Hematopoietic multipotent progenitor cell (in vitro differentiated cells): ENCODE measurements at places on chromosomes 7 and 10. TPM values are rescaled to one million over a fixed set of nuclear protein-coding genes. Genes with fewer than 3 reads are reported as not detected.

The TET1 gene
- total RNA-seq = 2.4 TPM

DNA sequence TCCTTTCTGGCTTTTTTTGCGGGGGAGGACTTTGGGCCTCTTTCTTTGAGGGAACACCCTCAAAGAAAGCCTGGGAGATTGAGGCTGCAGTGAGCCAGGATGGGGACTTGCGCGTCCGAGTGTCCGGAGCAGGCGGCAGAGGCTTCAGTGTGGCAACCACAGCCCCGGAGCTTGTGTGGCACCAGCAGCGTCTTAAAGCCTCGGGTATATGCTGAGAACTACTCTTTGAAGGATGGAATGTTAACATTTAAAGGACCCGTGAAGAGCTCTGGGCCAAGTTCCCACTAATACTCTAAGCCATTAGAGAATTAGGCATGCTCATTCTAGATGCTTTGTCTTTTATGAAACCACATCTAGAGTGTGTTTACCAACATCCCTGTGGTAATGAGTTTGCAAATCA, 168.2 kb downstream of the SEPTIN7 start:
- DNase-seq = no peak

The HOXA2 gene
- total RNA-seq = 0.54 TPM

DNA sequence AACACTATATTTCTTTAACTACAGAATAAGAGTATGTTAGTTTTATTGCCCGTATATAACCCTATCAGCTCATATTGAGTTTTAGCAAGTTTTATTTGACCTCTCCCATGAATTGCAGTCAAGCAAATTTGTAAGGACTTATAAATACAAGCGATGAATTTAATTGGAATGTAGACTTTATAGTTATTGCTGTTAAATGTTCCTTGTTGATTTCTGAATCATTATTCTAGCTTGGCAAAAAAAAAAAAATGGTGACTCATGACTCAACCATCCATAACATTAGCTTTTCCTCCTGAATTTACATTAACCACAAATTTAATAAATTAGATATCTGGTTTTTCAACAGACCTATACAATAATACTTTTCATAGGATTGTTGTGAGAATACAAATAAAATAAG, 334.0 kb upstream of the LRRTM3 start:
- DNase-seq = no peak

The ELFN1 gene
- 0.27 TPM for total RNA-seq

- DNase-seq = no peak
Observed at GRCh38 chr10:117556356-117556755, 13.8 kb downstream of the EMX2 start.

DNA sequence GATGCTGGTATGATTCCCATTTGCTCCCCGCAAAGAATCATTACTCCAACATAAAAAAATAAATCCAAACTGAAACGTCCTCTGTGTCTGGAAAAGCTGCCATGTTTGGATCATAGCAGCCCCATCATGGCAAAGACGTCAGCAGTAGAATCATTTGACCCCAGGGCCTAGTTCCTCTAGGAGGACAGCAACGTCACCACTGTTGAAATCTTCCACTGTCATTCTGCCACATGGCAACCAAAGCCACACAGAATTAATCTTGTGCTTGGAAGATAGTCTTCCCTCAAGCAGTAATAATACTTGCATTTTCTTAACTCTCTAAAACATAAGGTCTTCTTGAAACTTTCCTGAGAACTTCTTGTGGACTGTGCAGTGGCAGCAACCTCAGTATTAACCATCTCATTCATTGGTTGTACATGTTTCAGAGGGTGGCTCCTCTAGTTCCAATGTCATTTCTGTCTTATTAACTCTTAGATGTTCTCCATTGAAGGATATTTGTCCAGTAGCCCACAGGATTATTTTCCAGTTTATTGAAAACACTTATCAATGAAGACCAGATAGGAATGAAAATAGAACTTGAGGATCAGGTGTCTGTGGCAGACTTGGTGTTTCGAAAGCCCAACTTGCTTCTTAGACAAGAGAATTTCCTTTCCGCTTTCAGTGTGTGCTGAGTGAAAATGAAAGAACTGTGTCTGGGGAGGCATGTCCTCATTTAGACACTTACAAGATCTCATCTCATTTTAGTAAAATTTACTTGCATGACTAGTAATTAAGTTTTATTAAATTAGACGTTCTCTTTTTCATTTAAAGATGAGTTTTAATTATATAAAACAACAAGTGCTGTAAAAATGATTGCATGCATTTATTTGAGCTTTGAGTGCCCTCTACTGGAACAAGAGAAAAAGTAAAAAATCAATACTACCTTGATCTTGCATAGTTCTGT, 28.9 kb upstream of the INHBA start:
- DNase-seq = peak; percentile 39

The GSTO1 gene
- 42.5 TPM for total RNA-seq

The CLIP2 gene
- 72.2 TPM for total RNA-seq

The ANXA8 gene
- under 0.01 TPM for total RNA-seq

The GPR85 gene
- 0.27 TPM for total RNA-seq

DNA sequence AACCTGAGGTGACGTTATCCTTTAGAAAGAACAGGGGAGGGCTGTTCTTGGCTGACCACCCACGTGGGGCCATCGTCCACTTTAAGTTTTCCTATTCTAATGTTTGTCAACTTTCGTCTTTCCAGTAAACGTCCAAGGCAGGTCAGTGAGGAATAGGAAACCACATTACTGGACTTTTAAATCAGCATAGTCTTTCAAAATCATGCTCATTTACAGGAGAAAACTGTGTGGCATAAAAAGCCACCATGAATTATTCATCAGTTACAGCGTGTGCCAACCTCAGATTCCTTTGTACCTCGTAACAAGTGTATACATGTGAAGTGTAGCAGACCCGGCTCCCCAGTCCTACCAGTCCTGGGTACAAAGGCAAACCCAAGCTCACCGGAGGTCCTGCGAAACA, 25.1 kb upstream of the ABLIM1 start:
- DNase-seq = no peak

- peak; percentile 82 for DNase-seq
Observed at GRCh38 chr10:29725133-29725720, 90.5 kb upstream of the SVIL start.
